ENCODE measurements at places on chromosomes 13 and 19.

GRCh38 chr19:18490728-18491127 lies 31.1 kb downstream of the ELL start:
- DNase-seq, result no peak

GRCh38 chr13:109418111-109418510 lies 368.3 kb downstream of the IRS2 start:
- DNase-seq, result no peak

GRCh38 chr13:30346789-30347167 lies 39.4 kb upstream of the KATNAL1 start:
- DNase-seq, result no peak

DNA sequence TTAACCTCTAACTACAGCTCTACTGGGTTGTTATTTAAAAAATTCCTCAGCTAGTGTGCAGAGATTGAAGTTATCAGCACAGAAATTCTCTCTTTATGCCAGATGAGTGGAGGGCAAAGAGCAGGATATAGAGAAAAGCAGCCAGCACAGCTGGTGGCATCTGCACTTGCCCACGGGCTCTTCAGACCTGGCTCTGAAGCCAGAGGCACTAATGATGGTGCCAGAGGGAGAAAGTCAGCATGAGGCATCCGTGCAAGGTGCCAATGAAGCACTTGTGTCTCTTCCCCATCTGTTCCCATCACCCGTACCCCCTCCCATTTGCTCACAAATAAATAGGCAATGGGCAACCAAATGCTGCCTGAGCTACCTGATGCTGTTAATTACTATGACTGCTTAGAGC lies 138.9 kb downstream of the OLFM4 start:
- peak; percentile 89 for DNase-seq

DNA sequence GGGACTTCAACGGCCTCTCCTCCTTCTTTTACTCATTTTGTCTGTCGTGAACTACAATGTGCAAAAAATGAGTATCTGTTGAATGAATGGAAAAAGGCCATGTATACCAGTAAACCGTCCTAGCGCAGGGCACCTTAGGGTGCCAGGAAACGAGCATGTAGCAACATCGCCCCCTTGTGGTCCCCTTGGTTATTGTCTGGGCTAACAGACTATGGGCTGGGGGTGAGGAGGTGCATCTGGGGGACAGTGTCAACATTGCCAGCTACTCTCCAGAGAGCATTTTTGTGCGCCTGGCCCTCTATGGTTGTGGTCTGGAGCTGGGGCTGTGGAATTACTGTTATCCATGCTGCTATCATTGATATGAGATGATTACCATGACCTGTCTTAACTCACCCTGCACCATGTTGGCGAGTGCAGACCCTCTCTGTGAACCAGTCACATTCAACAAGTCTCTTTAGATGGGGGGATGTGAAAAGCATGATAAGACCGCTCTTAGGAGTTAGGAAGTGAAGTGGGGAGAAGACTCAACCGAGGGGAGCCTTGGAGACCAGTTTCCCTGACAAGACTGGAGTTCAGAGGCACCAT lies 22.8 kb upstream of the SIGLEC11 start:
- peak; percentile 56 for DNase-seq

All from NCI-H2081 (cell line).